Stimulated activated CD4-positive, alpha-beta T cell treated with anti-CD3 and anti-CD28 coated beads, Interleukin-15, amount 100 ng/mL, for 1 hour (primary cell): ENCODE measurements at places on chromosomes 7 and 10.

DNA sequence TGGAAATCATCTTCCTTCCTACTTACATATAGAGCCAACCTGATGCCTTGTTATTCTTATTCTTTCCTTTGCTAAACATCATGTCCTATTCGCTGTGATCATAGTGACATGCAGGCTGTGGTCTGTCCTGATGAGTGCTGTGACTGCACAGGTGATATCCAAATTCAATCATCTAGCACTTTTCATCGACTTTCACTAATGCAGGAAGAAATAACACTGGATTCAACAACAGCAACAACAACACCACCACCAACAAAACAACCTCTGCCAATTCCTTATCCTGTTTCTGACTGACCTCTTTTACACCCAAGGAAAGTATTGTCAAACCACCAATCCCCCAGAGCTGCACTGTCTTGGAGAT lies 203.2 kb upstream of the PHYHIPL start:
- DNase-seq, result no peak

- no peak for DNase-seq
These were observed 4.4 kb downstream of the TBX20 start for GRCh38 chr7:35249537-35249907.

DNA sequence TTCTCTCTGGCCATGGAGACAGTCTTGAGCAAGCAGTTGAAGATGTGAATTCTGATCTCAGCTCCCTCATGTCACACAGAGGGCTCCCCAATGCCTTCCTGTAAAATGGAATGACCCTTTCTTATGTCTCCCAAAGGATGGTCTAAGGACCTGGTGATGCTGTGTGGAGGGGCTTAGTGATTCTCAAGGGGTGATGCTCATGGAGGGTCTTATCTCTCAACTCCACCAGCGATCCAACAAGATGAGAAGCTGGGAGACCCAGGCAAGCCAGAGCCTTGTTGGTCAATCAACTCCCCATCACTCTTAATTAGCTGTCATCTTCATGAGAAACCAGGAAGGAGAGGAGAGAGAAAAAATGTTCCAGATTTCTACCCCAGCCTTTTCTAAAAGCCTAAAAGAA lies 78.0 kb upstream of the SORCS3 start:
- DNase-seq, result no peak

DNA sequence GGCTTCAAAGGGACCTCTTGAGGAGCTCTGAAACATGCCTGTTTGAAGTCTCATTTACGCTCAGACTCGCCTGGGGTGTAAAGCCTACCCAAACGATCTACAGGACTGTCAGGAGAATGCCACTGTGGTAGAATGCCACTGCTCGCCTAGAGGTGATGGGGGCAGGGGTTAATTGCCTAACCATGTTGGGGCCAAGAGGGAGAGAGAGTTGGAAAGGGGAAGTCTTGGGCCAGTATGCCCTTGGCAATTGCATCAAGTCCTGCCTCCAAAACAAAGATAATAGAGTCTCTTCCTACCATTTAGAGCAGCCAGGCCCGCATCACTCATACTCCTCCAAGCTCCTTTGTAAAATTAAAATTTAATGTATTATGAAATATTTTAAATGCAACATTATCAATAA lies 25.2 kb downstream of the CDK1 start:
- no peak for DNase-seq

GRCh38 chr10:71622154-71622526 lies 97.4 kb downstream of the C10orf105 start:
- DNase-seq, result no peak

DNA sequence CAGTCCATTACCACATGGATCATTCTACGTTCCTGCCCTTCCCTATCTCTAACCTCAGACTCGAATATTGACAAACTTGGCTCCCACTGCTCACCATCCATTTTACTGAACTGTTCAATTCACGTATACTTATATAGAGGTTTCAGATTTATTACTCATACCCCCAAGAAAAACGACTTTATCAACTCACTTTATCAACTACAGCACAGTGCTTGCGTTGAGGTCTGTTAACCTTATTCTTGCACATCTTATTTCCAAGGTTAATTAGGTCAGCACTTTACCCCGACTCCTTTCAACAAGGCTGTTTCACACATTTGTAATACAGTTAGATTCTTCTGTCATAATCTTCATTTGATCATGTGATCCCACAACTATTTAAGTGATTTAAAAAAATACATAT lies 162.3 kb upstream of the AHR start:
- no peak for DNase-seq

- DNase-seq, result no peak
These were observed 1.8 kb downstream of the PNLIPRP3 start for GRCh38 chr10:116429288-116429977.

- DNase-seq, result no peak
These were observed 46.2 kb downstream of the ZNF438 start for GRCh38 chr10:30985512-30985911.

DNA sequence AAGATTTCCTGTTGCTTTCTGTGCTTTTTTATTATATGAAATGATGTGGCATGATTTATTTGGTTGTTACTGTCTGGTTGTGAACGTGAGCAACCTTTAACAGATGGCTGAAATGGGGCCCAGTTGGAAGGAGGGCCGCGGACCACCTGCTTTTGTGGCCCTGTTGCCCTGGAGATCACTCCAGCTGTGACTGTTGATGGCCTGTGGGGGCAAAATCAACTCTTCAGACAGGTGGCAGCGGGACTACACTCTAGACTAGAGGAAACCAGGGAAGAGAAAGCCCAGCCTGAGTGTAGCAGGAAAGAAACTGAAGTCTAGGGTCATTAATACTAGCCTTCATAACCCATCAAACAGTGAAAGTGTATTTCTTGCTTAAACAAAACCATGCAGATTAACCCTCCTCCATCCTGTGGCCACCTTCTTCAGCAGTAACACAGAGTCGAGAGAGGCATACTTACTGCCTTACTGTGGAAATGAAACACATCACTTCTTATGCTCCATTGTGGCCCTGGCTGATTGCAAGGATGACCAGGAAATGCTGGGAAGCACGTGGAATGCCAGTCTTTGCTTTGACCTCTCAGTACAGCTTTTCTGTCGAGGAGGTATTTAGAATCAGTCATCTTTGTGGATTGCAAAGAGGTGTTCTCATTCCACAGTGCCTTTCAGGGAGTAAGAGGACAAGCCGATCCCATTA lies 80.5 kb downstream of the CCNY start:
- no peak for DNase-seq
